ENCODE measurements at places on chromosomes 12 and 14. TPM values are rescaled to one million over a fixed set of nuclear protein-coding genes. Genes with fewer than 3 reads are reported as not detected.
A peak's percentile ranks its signal among the peaks of the same experiment; 100 is the strongest.

VDR gene
- total RNA-seq, result not detected

FAM181A gene
- total RNA-seq, result not detected

NOXRED1 gene
- total RNA-seq, result 0.69 TPM

STYK1 gene
- total RNA-seq, result not detected

STRN3 gene
- 58.1 TPM for total RNA-seq

FGF23 gene
- total RNA-seq, result not detected

GNB3 gene
- total RNA-seq, result 45.7 TPM

GRCh38 chr14:60346706-60347105 lies 97.7 kb downstream of the PPM1A start:
- peaks cover 6% of the 10 kb centered on the region for H3K4me1 ChIP-seq
- H3K27me3 ChIP-seq, result no peaks in the 10 kb centered on the region
- DNase-seq, result no peak

DNA sequence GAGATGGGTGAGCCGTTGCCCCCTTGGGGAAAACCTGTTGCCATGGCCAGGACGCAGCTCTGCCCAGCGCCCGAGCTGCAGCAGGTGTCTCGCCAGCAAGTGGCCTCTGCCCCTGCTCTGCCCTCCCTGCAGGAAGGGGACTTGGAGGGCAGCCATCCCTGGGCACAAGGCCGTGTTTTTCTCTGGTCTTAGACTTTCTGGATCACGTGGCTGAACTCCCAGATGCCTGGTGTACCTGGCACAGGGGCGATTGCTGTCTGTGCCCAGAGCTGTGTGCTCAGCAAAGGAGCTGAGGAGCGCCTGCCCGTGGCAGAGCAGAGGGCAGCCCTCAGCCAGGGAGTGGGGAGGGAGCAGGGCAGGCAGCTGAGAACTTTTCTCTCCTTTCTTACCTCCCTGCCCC lies 38.0 kb downstream of the TMEM63C start:
- no peak overlapping the region for H3K4me3 ChIP-seq
- H3K4me1 ChIP-seq, result peaks cover 34% of the 10 kb centered on the region
- no peak overlapping the region for H3K27ac ChIP-seq
- H3K27me3 ChIP-seq, result peaks cover 21% of the 10 kb centered on the region
- DNase-seq, result no peak

DNA sequence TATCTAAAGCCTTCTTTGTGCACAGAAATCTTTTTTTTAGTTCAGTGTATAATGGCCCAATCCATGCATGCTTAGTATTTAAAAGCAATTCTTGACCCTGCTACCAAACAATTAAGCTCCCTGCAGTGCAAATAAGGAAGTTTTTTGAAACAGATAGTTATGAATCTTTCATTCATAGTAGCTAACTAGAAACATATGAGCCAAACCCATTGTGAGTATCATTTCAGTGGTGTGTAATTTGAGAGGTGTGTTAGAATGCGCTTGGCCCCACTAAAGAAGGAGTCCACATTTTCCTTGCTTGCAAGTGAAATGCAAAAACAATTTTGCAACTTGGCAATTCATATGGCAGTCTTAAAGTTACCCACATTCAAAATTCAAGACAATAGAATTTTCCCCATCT lies 14.4 kb downstream of the EPS8 start:
- H3K27me3 ChIP-seq, result no peaks in the 10 kb centered on the region
- no peak overlapping the region for H3K27ac ChIP-seq
- peaks cover 5% of the 10 kb centered on the region for H3K4me1 ChIP-seq
- no peak for DNase-seq

GRCh38 chr14:44404599-44404998 lies 102.5 kb downstream of the FSCB start:
- no peak overlapping the region for H3K27ac ChIP-seq
- no peak for DNase-seq
- H3K4me3 ChIP-seq, result no peak overlapping the region
- peaks cover 13% of the 10 kb centered on the region for H3K4me1 ChIP-seq
- no peaks in the 10 kb centered on the region for H3K27me3 ChIP-seq
- no peaks in the 10 kb centered on the region for H3K36me3 ChIP-seq

DNA sequence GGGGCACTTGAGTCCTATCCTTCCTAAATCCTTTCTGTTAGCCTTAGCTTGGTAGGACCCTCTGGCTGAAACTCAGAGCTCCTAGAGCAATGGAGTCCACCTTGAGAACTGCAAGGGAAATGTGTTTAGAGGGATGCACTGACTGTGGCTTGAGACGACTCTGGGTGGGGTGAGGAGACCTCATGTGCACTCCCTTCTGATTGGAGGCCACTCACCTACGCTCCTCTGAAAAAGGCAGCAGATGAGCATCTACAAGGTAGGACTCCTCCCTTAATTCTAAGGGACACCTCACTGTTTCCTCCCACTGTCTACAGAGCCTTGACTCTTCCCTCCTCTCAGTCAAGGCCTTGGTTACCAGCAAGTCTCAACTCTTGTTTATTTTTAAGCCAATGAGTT lies 1.0 kb downstream of the MAP3K12 start:
- H3K36me3 ChIP-seq, result no peaks in the 10 kb centered on the region
- peak overlapping the region; percentile 97 for H3K4me3 ChIP-seq
- H3K27ac ChIP-seq, result peak overlapping the region; percentile 99
- no peak for DNase-seq
- H3K27me3 ChIP-seq, result peaks cover 34% of the 10 kb centered on the region

- DNase-seq, result no peak
- H3K4me3 ChIP-seq, result no peak overlapping the region
- no peaks in the 10 kb centered on the region for H3K4me1 ChIP-seq
- no peak overlapping the region for H3K27ac ChIP-seq
- no peaks in the 10 kb centered on the region for H3K27me3 ChIP-seq
- no peaks in the 10 kb centered on the region for H3K36me3 ChIP-seq
These were observed 25.5 kb downstream of the SPTLC2 start for GRCh38 chr14:77590845-77591485.

- no peaks in the 10 kb centered on the region for H3K36me3 ChIP-seq
- no peaks in the 10 kb centered on the region for H3K27me3 ChIP-seq
- H3K27ac ChIP-seq, result no peak overlapping the region
- peaks cover 5% of the 10 kb centered on the region for H3K4me1 ChIP-seq
These were observed 462.0 kb upstream of the SYT1 start for GRCh38 chr12:78402366-78403134.

DNA sequence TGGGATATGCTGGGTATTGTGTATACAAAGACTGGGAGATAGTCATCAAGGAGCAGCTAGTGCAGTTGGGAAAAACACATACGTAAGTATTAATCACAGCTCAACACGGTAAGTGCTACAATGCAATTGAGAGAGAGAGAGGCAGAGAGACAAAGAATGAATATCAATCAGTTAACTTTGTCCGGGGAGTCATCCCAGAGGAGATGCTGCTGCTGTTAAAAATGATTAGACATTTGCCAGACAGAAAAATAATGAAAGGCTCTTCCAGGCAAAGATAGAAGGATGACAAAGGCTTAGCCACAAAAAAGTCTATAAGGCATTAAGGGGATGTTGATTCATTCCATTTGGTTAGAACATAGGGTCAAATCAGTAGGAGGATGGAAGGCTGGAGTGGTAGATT lies 45.1 kb downstream of the AKAP6 start:
- H3K27me3 ChIP-seq, result peaks cover 4% of the 10 kb centered on the region
- H3K27ac ChIP-seq, result no peak overlapping the region
- no peak for DNase-seq
- no peak overlapping the region for H3K4me3 ChIP-seq
- peaks cover 4% of the 10 kb centered on the region for H3K36me3 ChIP-seq
- H3K4me1 ChIP-seq, result peaks cover 22% of the 10 kb centered on the region

DNA sequence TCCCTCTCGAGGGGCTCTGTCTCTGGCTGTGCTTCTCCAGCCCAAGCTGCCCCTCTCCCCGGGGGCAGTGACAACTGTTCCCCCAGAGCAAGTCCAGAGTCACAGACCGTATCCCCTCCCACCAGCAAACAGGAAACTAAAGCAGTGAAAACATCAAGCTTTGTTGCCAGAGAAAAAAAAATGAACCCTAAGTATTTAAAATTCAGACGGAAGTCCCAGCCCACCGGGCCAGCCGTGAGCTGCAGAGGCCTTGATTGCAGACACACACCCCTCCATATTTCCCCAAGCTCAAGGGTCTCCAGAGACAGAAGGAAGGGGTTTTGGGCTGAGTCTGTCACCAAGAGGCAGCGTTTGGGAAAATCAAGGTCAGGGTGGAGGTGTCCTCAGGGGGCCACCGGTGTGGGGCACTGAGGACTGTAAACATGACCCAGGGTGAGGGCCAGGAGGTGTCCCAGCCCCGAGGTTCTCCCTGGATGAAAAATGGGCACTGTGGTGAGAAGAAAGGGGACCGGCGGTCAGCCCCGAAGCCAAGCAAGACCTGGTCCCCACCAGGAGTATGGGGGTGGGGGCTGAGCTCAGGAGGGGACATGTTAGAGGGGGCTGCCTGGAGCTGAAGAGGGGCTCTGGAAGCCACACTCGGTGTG lies 7.7 kb downstream of the PHETA1 start:
- no peaks in the 10 kb centered on the region for H3K36me3 ChIP-seq
- H3K4me3 ChIP-seq, result peak overlapping the region; percentile 70
- H3K27me3 ChIP-seq, result peaks cover 20% of the 10 kb centered on the region
- peak overlapping the region; percentile 43 for H3K27ac ChIP-seq
- DNase-seq, result no peak

DNA sequence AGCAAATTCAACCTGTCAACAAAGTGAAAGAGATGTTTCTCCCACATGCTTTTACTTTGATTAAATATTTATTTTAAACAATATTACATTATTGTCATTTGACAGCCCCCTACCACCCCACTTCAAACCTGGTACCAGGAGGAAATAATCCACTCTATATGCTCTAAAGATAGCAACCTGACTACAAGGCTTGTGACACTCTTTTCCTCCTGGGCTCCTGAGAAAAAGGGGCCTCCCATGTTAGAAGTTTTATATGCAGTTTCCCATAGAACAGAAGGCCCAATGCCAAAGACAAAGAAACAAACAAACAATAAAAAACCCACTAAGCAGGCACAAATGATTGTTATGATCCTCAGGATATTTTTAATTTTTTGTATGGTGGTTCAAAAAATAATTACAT lies 73.6 kb downstream of the RPS29 start:
- H3K4me3 ChIP-seq, result no peak overlapping the region
- DNase-seq, result no peak
- peaks cover 1% of the 10 kb centered on the region for H3K27me3 ChIP-seq

- H3K27me3 ChIP-seq, result peaks cover 2% of the 10 kb centered on the region
- H3K27ac ChIP-seq, result no peak overlapping the region
- no peaks in the 10 kb centered on the region for H3K36me3 ChIP-seq
- H3K4me1 ChIP-seq, result peaks cover 17% of the 10 kb centered on the region
These were observed 117.5 kb downstream of the DAAM1 start for GRCh38 chr14:59305836-59306555.

- no peak overlapping the region for H3K27ac ChIP-seq
- H3K4me1 ChIP-seq, result peaks cover 16% of the 10 kb centered on the region
- no peak overlapping the region for H3K4me3 ChIP-seq
- DNase-seq, result no peak
- H3K27me3 ChIP-seq, result peaks cover 28% of the 10 kb centered on the region
These were observed 6.1 kb upstream of the CD9 start for GRCh38 chr12:6193853-6194815.

DNA sequence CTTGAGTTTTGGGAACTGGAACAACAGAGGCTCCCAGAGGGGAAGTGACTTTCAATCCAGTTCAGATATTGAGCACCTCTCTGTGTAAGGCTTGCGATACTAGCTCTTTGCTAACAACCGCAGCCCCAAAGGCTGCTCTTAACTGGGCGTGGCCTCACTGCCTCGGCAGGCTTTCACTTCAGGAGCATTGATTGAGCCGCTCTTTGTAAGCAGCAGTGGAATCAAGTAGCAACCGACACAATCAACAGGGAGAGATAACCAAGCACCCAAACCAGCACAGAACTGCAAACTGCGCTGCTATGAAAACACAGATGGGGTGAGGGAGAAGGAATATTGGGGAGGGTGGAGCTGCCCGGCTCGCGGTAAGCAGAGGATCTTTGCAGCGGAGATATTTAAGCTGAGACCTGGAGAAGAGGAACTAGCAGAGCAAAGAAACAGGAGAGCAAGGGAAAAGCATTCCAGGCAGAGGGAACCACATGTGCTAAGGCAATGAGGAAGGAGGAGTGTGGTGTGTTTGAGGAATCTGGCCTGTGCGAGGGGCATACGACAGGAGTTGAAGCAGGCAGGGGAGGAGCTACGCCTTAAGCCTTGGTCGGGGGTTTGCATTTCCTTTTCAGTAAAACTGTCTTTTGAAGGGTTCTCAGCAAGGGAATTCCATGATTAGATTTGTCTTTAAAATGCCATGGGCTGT lies 17.3 kb upstream of the YY1 start:
- no peak overlapping the region for H3K4me3 ChIP-seq
- H3K27ac ChIP-seq, result no peak overlapping the region
- DNase-seq, result peak; percentile 64
- H3K36me3 ChIP-seq, result peaks cover 4% of the 10 kb centered on the region
- peaks cover 19% of the 10 kb centered on the region for H3K4me1 ChIP-seq

DNA sequence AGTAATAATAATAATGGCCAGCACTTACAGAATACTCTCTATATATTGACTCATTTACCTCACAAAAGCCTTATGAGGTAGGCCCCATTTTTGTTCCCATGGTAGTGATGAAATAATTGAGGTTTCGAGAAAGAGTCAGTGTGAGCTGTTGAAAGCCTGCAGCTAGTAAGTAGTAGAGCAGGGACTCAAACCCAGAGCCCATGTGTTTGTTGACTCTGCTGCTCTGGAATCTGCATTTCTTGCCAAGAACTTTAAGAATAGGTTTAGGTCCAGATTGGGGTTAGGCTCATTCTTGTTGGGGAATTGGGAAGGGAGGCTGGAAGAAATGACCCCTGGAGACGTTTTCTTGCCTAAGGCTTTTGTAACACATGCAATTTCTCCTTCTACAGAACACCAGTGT lies 27.9 kb downstream of the DYRK4 start:
- no peak overlapping the region for H3K27ac ChIP-seq
- no peaks in the 10 kb centered on the region for H3K4me1 ChIP-seq
- H3K36me3 ChIP-seq, result no peaks in the 10 kb centered on the region
- no peak for DNase-seq
- peaks cover 2% of the 10 kb centered on the region for H3K27me3 ChIP-seq

DNA sequence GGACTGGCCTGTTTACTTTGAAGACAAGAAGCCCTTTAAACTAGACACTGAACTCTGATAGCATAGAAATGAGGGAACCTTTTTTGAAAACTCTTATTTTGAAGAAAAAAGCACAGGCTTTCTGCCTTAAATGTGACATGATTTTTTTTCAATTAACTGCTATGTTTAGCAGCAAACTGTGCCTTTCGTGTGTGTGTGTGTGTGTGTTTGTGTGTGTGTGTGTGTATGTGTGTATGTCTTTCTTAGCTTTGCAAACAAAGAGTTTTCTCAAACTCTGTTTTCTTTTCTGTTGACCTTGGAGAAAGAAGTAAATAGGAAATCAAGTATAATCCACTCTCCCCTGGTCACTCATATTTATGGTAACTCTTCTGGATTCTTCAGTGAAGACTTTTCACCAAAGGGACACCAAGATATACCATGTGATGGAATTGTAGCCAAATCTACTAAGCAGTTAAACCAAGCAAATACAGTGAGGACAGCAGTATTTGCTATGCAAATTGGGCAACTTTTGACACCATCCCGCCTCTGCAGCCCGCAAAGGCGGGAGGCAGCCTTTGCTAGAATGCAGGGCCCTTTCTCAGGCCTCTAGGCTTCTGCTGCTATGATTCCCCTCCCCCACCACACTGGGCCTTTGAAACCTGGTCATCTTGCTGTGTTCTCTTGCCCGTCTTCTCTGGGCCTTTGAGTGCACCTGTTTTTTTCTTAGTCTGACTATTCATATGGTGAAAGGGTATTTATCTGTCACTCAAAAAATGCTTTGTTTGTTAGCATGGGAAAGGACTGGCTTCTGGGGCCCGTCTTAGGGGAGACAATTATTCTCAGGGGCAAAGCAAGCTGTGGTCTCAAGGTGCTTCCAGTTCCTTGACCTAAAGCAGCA lies 107.9 kb downstream of the MYRFL start:
- H3K4me1 ChIP-seq, result peaks cover 49% of the 10 kb centered on the region
- peaks cover 6% of the 10 kb centered on the region for H3K27me3 ChIP-seq
- no peak overlapping the region for H3K4me3 ChIP-seq
- H3K27ac ChIP-seq, result no peak overlapping the region

- no peaks in the 10 kb centered on the region for H3K36me3 ChIP-seq
- H3K4me3 ChIP-seq, result no peak overlapping the region
- H3K27me3 ChIP-seq, result peaks cover 3% of the 10 kb centered on the region
- H3K4me1 ChIP-seq, result no peaks in the 10 kb centered on the region
These were observed 283.3 kb upstream of the PWP1 start for GRCh38 chr12:107402041-107403022.

Measured in glutamatergic neuron (in vitro differentiated cells).